ENCODE measurements at places on chromosomes 13 and 19. TPM values are rescaled to one million over a fixed set of nuclear protein-coding genes. Genes with fewer than 3 reads are reported as not detected.

The ZNF835 gene
- 4.8 TPM for total RNA-seq

The GGACT gene
- 1.3 TPM for total RNA-seq

The MRPS31 gene
- total RNA-seq, result 17.4 TPM

The C13orf42 gene
- not detected for total RNA-seq

The CYP2F1 gene
- not detected for total RNA-seq

The ATP1A3 gene
- total RNA-seq, result 1.1 TPM

The CBY2 gene
- not detected for total RNA-seq

The FUT2 gene
- total RNA-seq, result not detected

The DIAPH3 gene
- total RNA-seq, result 1.7 TPM

The VN1R2 gene
- total RNA-seq, result not detected

All from gastroesophageal sphincter (tissue), 4 donors.